HT1080 (cell line): ENCODE measurements at places on chromosomes 7 and 10.
A peak's percentile ranks its signal among the peaks of the same experiment; 100 is the strongest.

GRCh38 chr10:44056967-44057805 is 327.7 kb downstream of the CXCL12 start:
- DNase-seq = no peak

DNA sequence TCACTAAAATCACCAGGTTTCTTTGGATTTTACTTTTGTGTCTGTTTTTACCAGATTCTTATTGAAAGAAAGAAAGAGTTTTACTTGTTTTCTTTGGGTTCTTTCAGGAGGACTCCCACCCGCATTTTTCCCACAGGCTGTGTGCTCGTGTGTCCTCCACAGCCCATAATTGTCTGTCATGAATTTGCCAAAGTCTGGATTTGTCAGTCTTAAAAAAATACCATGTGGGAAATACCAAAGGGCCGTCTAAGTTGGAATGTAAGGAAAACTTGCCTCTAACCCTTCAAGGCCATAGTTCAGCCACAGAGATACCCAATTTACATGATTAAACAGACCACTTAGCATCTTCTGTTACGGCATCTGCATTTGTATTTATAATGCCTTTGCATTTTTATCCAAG is 41.3 kb upstream of the INHBA start:
- DNase-seq = no peak

DNA sequence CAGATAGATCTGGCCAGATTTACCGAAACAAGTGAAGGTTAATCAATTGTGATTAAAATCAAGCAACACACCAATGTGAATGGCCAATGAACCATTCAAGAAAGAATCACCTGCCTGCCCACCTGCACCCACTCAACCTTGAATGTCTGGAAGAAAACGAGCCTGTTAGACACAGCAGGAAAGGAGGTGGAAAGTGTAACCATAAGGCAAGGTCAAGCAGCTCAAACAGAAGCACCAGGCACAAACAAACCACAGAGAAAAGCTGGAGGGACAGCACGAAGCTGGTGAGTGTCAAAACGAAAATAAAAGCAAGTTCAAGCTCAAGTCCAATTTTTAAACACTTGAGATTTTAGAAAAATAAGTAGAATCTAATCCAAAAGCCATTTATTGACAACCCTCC is 64.9 kb downstream of the STEAP1B start:
- no peak for DNase-seq

DNA sequence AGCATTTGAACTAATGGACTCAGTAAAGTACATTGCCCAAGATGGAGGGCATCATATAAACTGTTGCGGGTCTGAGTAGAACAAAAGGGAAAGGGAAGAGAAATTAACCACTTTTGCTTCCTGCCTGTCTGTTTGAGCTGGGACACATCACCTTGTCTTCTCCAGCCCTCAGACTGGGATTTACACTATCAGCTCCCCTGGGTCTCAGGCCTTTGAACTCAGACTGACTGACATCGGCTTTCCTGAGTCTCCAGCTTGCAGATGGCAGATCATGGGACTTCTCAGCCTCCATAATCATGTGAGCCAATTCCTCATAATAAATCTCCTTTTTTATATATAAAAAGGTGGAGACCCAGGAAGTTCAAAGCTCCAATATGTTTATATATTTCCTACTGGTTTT is 23.0 kb upstream of the WASL start:
- no peak for DNase-seq

DNA sequence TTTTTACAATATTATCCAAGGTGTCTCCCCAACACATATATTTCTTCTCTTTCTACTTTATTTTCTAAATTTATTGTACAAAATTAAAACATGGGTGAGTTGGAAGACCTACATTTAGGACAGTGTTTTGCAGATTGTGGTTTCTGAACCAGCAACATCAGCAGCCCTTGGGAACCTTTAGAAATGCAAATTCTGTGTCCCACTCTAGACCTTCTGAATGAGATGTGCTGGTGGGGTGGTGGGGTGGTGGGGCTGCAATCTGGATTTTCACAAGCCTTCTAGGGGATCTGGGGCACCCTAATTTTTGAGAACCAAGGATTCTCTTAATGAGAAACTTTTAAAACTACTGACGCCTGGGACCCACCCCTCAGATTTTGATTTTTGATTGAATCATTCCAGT is 7.4 kb upstream of the PAPSS2 start:
- no peak for DNase-seq

GRCh38 chr7:47102331-47102841 is 479.5 kb downstream of the TNS3 start:
- DNase-seq = no peak

GRCh38 chr10:132465193-132465888 is 68.3 kb downstream of the PWWP2B start:
- DNase-seq = no peak

- DNase-seq = peak; percentile 49
These were observed 233.6 kb upstream of the CCDC6 start for GRCh38 chr10:60139798-60140566.

GRCh38 chr7:69445541-69445940 is 152.7 kb upstream of the AUTS2 start:
- DNase-seq = no peak

- peak; percentile 99 for DNase-seq
These were observed at the start of gene CAV1 for GRCh38 chr7:116524609-116525297. TSS of gene CAV1 (plus strand) at chr7:116525036. CDS start at chr7:116525063, 27 bp downstream.
